ENCODE measurements at places on chromosomes 7 and 10.

DNA sequence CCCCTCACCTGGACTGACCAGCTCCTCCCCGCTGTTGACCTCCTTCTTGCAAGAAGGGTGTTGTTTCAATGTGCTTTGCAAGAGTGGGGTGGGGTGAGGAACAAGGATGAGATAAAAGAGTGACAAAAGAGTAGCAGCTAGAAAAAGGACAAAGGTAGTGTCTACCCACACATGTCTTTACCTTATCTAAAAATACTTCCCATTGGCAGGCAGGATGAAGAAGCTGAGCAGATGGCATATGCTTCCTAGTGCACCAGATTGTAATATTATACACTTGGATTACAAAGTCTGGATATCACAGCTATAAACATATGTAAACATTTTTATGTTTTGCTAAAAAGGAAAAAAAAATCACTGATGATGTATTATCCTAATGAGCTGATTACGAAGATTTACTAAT lies 34.5 kb downstream of the CHN2 start:
- DNase-seq, result no peak

DNA sequence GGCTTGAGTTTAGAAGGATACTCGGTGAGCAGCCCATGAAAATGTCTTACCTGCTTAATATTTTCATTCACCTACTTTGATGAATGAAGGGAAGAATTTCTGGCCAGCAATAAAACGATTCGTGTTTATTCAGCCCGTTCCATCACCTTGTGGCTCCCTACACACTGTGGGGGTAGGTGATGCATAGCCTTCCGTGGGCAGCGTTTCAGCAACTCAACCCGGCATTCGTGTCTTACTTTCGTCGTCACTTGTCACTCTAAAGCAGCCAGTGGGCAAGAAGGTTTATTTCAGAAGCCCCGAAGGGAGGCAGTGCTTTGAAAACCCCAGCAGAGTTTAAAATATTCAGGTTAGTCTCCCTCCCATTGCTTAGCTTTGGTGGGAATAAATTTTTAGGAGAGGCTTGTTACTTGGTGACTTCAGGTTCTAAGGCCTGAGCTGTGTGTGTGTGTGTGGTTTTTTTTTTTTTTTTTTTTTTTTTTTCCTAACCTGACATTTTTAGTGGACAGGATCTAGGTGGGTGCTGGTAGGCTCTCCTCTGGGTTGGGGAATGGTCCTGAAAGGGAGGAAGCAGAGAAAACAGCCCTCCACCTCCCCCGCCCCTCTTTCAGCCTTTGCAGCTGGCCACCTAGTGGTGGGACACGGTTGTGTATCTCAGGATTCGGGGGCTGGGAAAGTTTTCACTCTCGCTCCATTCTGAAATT lies 1.8 kb downstream of the GRK5 start:
- DNase-seq, result peak; percentile 26

DNA sequence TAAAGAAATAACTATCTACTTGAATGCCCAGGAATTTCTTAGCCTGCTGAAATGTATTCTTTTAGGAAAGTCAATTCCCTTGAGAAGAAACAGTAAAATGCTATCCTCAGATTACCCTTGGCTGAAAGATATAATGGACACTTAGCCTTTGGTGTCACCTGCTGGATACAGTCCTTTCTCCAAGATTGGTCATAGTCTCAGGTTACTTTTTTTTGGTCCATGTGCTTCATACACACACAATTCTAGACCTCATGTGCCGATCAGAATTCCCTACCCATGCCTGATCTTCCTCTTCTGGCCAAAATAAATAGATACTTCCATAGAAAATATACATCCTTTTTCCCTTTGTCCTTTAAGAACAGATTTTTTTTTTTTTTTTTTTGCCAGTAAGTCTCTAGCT lies 218.9 kb upstream of the PHYHIPL start:
- DNase-seq, result no peak

DNA sequence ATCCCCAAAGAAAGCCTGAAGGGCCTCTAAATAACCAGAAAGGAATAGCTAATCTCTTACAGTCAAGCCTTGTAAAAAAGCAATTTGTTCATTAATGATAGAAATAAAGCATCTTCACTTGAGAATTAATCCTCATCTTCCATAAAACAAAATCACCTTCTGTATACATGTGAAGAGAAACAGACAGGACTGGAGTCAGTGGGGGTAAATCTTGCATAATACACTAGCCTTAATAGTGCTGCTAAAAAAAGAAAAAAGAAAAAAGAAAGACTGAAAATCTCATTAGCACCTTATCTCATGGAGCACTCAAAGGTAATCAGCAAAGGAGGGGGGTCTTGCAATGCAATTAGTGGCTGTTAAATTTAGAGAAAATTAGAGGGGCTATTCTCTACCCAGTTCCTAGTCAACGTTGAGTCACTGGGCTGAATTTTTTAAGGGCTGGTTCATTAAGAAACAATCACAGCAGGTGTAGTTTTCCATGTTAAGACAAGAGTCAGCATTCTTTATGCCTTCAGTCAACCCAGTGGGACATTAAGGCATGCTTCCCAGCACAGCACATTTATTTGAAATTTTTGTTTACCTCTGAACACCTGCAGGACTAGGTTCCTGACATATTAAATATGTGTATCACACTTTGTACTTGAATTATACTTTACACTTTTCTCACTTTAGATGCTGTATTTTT lies 1455.7 kb upstream of the CELF2 start:
- DNase-seq, result no peak

- DNase-seq, result no peak
These were observed 21.4 kb upstream of the AOC1 start for GRCh38 chr7:150830937-150831336.

- no peak for DNase-seq
These were observed at the start of gene MKX for GRCh38 chr10:27745732-27746396. MKX (minus strand) TSS chr10:27745819; CDS start chr10:27743415, 2,404 bp downstream.

DNA sequence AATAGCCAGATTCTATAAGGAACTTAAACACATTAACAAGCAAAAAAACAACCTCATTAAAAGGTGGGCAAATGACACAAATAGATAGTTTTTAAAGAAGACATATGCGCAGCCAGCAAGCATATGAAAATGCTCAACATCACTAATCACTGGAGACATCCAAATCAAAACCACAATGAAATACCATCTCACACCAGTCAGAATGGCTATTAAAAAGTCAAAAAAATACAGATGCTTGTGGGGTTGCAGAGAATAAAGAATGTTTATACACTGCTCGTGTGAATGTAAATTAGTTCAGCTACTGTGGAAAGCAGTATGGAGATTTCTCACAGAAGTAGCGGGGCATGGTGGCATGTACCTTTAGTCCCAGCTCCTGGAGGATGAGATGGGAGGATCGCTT lies 164.0 kb downstream of the CHRM2 start:
- DNase-seq, result no peak

DNA sequence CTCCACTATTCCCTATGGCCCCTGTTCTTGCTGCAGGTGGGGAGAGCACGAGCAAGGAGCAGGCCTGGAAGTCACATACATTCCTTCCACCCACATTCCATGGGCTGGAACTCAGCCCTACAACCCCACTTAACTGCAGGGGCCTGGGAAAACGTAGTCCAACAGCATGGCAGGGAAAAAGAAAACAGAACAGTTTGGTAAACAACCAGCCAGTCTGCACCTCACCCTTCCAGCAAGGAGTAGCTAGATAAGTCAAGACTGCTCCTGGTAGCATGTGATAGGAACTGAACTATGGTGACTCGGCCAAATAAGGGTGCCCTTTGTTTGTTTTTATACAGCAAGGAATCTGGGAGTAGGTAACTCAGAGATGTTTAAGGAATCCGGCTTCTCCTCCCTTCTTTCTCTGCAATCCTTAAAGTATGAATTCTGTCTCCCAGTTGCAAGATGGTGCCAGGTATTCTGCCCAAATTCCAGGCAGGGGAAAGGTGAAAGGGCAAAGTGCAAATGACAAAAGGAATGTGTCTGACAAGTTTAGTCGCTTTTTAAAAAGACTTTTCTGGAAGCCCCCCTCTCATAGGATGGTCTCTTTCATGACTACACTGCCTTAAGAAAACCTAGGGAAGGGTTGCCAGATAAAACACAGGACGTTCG lies 311.7 kb upstream of the NEBL start:
- no peak for DNase-seq

DNA sequence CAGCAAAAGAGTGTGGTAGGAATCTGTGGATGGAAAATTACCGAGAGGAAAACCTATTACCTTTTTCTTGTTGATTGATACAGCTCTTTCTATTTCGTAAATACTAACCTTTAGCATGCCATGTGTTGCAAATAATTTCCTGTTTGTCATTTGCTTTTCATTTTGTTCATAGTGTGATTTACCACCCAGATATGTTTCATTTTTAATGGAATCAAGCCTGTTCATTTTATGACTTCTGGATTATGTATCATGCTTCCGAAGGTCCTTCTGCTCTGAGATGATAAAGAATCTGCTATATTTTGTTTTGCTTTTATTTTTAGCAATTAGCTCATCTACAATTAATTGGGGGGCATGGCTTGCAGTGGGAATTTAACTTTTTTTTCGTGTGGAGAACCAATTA lies 46.5 kb downstream of the INPP5F start:
- no peak for DNase-seq

- peak; percentile 66 for DNase-seq
These were observed 5.2 kb downstream of the DMBT1 start for GRCh38 chr10:122565766-122566206.

DNA sequence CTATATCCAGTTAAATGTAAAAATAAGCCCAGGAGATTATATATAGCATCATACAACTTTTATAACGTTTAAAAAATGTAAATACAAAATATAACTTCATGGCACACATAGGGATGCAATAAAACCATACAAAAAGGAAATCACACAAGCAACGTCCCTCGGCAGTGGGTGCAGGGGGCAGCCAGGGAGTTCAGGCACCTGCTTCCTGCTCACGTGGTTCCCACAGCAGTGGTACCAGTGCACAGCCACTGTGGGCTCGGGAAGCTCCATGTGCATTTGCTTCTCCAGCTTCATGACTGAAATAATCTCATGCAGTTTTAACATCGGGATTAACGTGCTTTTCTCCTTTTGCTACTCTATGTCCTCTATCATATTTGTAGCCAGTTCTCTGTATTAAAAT lies 255.5 kb upstream of the CXCL12 start:
- DNase-seq, result no peak

DNA sequence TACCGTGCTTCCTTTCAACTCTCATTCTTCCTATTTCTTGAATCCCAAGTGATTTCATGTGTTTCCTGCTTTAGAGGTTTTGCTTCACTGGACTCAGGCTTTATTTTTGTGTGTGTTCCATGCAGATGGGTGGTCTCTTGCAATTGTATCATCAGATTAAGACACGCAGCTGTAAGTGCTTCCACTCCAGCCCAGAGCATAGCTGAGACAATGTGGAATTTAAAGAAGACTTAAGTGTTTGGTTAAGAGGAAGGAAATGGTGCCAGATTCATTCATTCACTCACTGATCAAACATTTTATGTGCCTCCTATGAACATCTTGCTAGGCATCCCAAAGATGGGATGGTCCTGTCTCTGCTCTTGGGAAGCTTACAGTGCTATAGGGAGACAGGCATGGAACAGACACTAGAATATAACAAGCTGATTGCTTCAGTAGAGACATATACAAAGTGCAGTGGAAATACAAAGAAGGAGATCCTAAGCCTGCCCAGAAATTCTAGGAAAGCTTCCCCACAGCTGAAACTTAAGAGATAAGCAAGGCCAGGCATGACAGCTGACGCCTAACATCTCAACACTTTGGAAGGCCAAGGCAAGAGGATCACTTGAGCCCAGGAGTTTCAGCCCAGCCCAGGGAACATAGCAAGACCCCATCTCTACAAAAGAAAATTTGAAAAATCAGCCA lies 46.1 kb upstream of the LRRC17 start:
- no peak for DNase-seq

DNA sequence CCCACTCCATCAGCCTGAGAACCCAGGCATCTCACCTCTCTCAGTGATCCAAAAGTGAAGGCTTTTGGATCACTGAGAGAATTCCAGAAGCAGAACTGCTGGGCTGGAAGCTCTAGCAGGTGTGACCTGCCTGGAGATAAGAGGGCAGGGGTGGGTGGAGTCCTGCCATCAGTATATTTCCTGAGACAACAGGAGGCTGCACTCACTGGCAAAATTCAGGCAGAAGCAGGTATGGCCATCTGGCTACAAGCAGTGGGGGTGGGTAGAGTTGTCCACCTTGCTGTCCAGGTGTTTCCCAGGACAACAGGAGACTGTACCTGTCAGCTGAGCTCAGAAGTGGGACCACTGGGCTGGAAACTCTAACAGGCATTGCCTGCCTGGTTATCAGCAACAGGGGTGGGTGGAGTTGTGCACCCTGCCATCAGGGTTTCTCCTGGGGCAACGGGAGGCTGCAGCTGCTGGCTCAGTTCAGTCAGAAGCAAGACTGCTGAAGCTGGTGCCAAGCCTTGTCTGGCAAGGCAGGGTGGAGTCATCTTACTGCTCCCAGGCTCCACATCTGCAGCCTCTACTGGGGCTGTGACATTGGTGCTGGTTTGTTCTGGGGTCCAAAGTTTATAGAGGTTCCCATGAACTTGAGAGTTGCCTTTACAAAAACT lies 47.2 kb upstream of the SFTPD start:
- no peak for DNase-seq

DNA sequence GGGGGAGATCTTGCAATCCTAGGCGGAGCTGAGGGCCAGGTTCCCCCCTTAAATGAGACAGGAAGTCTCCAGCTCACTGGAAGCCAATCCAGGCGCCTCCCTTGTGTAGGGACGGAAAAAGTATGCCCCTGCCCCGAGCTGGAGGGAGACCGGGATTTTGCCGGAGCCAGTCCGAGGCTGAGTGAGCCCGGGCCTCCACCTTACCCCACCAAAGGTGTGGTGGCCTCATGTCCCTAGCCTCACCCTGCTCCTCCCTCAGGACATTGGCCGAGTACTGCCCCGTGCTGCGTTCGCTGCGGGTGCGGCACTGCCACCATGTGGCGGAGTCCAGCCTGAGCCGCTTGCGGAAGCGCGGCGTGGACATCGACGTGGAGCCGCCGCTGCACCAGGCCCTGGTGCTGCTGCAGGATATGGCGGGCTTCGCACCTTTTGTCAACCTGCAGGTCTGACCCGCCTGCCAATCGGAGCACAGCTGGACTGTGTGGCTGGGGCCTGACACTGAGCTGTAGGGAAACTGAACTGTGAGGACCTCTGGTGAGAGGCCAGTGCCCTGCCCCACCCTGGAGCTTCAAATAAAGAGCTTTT lies 2.0 kb downstream of the FBXL15 start:
- DNase-seq, result peak; percentile 57

- DNase-seq, result no peak
These were observed 77.6 kb upstream of the FOXK1 start for GRCh38 chr7:4604456-4604940.

- no peak for DNase-seq
These were observed 86.3 kb downstream of the PALS2 start for GRCh38 chr7:24659505-24659904.

- no peak for DNase-seq
These were observed 12.7 kb downstream of the CNTNAP2 start for GRCh38 chr7:146129296-146129695.

Measured in anterior cingulate cortex (tissue), 58 donors.